ENCODE measurements at places on chromosomes 6 and 20. TPM values are rescaled to one million over a fixed set of nuclear protein-coding genes. Genes with fewer than 3 reads are reported as not detected.

Gene GNAS-AS1
- 1.1 TPM for total RNA-seq

Gene TRIM31
- total RNA-seq = not detected

Gene HMGA1
- total RNA-seq = 649 TPM

Gene ARMH2
- total RNA-seq = not detected

Gene RRBP1
- total RNA-seq = 21.1 TPM

Gene LY6G6D
- not detected for total RNA-seq

Gene TUBB2B
- 0.09 TPM for total RNA-seq

Gene ADGRB3
- not detected for total RNA-seq

Gene MOG
- total RNA-seq = not detected

DNA sequence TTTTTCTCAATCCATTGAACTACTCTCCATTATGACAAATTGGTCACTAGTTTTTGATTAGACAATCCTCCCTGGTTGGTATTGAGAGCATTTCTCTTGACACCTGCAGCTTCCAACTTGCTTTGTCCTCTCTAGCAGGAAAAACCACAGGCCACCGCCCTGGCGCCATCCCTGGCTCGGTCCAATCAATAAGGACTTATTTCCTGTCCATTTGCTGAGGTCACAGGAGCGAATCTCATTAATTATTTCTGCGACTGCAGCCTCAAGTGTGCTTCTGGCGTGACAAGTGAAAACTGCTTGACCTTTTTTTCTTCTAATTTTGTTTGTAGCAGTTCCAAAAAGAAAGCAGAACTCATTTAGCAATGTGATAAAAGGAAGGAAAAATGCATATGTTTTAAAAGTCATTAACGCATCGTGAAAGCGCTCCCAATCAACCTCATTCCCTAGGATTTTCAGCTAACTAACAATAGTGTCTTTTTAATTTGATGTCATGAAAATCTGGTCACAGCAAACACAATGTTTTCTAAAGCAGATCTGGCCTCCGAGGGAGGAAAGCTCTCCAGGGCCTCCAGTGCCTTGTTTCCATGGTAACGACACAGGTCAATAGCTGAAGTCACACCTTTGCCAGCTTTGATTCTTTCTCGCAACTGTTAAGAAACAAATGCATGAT is 39.0 kb upstream of the BEND3 start:
- no peak overlapping the region for H3K4me3 ChIP-seq
- H3K27ac ChIP-seq = no peak overlapping the region
- H3K36me3 ChIP-seq = no peaks in the 10 kb centered on the region
- H3K27me3 ChIP-seq = no peaks in the 10 kb centered on the region
- no peak for DNase-seq

- H3K27ac ChIP-seq = no peak overlapping the region
- peaks cover 46% of the 10 kb centered on the region for H3K27me3 ChIP-seq
- no peak overlapping the region for H3K4me3 ChIP-seq
- H3K36me3 ChIP-seq = no peaks in the 10 kb centered on the region
- DNase-seq = no peak
Measured at GRCh38 chr20:63826753-63827152, 4.3 kb downstream of the ZBTB46 start.

DNA sequence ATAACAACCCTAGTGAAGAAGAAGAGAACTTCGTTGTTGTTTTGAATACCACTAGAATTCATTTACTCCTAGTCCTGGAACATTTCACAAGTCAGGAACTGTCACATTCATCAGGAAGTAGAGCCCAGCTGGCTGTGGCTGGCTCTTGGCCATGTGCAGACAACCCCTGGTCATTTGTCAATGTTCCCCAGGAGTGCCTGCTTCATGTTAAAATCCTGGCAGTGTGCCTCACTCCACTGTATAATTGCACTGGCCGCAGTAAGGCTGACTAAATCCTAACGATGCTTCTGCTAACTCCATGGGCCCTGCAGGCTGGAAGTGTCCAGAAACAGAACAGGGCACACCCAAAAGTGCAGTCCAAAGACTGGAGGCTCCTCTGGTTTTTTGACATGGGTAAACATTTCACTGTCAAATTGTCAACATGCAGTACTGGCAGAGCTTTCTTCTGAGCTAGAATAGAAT is 41.5 kb upstream of the ADGRF1 start:
- no peak for DNase-seq
- H3K4me1 ChIP-seq = no peaks in the 10 kb centered on the region
- H3K27me3 ChIP-seq = peaks cover 5% of the 10 kb centered on the region
- H3K36me3 ChIP-seq = no peaks in the 10 kb centered on the region
- no peak overlapping the region for H3K27ac ChIP-seq

DNA sequence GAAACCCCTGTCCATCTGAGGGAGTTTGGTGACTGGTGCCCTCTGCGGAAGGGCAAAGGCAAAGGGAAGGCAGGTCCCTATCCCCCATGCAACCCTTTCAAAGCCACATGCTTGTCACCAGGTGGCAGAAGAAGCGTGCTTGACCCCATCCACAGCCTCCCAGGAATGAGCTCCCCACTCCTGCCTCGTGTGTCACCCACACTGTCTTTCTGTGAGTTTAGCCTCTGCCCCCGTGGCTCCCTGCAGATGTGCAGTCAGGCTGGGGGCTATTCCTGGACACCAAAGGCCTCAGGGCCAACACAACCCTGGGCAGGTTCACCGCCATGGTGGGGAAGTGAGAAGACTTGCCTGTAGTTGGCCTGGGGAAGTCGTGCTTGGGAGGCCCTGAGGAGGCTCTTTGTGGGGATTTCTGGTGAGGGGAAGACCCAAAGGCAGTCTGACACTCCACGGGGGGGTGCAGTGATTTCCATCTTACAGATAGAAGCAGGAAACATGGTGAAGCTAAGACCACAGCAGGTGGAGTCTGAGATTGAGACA is 16.6 kb upstream of the PCMTD2 start:
- no peaks in the 10 kb centered on the region for H3K36me3 ChIP-seq
- peaks cover 2% of the 10 kb centered on the region for H3K27me3 ChIP-seq
- H3K4me3 ChIP-seq = no peak overlapping the region
- no peak overlapping the region for H3K27ac ChIP-seq
- DNase-seq = no peak
- H3K4me1 ChIP-seq = peaks cover 1% of the 10 kb centered on the region

GRCh38 chr20:44979090-44979621 is 12.8 kb downstream of the STK4 start:
- peaks cover 90% of the 10 kb centered on the region for H3K4me1 ChIP-seq
- H3K27me3 ChIP-seq = no peaks in the 10 kb centered on the region
- H3K4me3 ChIP-seq = peak overlapping the region; percentile 10
- DNase-seq = peak; percentile 74
- H3K36me3 ChIP-seq = peaks cover 84% of the 10 kb centered on the region

DNA sequence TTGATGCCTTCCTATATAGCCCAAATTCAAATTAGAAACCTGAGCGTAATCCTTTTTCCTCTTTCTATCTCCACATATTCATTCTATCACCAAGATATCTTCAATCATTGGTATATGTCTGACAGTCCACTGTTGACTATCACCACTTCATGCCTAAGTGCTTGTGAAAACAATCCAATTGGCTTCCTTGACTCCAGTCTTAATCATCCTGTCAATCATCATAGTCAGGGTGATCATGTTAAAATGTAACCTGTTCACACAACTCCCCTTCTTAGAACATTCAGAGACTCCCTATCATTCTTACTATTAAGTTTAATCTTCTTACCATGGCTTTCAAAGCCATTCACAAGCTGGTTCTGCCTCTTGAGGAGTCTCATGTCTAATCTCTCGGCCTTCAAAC is 616.7 kb downstream of the PHF3 start:
- no peaks in the 10 kb centered on the region for H3K4me1 ChIP-seq
- no peak for DNase-seq
- no peaks in the 10 kb centered on the region for H3K27me3 ChIP-seq
- H3K36me3 ChIP-seq = no peaks in the 10 kb centered on the region
- no peak overlapping the region for H3K4me3 ChIP-seq
- H3K27ac ChIP-seq = no peak overlapping the region

GRCh38 chr20:19976595-19977372 is 40.4 kb upstream of the NAA20 start:
- H3K27ac ChIP-seq = no peak overlapping the region
- no peak for DNase-seq
- H3K4me3 ChIP-seq = no peak overlapping the region
- no peaks in the 10 kb centered on the region for H3K36me3 ChIP-seq
- H3K27me3 ChIP-seq = no peaks in the 10 kb centered on the region

DNA sequence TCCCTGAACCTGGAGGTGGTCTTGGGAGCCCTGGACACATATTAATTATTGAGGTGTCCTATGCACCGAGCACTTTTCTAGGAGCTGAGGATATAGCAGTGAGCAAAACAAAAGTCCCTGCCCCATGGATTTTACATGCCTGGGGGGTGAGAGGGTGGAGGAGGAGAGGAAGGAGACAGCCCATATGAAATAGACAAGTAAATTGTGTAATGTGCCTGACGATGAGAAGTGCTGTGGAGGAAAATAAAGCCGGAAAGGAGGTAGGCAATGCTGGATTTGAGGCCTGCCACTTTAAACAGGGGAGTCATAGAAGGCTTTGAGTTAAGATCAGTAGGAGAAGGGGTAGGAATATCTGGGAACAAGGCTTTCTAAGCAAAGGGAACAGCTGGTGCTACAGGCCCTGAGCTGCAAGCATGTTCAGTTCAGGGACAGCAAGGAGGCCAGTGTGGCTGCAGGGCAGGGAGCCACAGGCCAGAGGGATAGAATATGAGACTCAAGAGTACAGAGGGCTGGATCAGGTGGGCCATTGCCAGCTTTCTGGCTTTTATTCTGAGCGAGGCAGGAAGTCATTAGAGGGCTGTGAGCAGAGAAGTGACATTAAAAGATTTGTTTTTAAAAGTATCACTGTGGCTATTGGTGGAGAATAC is 19.1 kb upstream of the MYLIP start:
- peaks cover 1% of the 10 kb centered on the region for H3K27me3 ChIP-seq
- DNase-seq = no peak
- no peaks in the 10 kb centered on the region for H3K4me1 ChIP-seq
- no peaks in the 10 kb centered on the region for H3K36me3 ChIP-seq
- no peak overlapping the region for H3K4me3 ChIP-seq
- H3K27ac ChIP-seq = no peak overlapping the region

GRCh38 chr6:125205931-125206330 is 52.4 kb downstream of the TPD52L1 start:
- DNase-seq = no peak
- H3K36me3 ChIP-seq = no peaks in the 10 kb centered on the region
- no peak overlapping the region for H3K27ac ChIP-seq
- no peak overlapping the region for H3K4me3 ChIP-seq
- no peaks in the 10 kb centered on the region for H3K4me1 ChIP-seq

GRCh38 chr20:63836458-63837344 is 5.6 kb upstream of the ZBTB46 start:
- no peak for DNase-seq
- no peaks in the 10 kb centered on the region for H3K4me1 ChIP-seq
- no peaks in the 10 kb centered on the region for H3K36me3 ChIP-seq
- H3K4me3 ChIP-seq = no peak overlapping the region
- no peak overlapping the region for H3K27ac ChIP-seq

DNA sequence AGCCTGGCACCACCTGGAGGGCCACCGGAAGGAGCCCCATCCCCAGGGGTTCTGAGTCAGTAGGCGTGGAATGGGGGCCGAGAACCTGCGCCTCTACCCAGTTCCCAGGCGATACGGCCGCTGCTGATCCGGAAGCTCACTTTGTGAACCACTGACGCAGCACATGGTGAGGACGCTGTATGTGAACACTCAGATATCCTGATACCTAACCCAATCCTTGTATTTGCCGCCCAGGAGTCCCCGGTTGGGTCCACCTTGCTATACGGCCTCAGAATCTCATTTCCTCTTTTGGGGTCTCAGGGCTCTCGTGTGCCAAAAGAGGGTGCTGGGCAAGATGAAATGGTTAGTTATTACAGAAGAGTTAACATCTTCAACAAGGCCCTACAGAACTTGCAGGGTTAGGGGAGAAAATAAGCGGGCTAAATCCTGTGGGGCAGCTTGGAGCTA is 604 bp upstream of the RAB5IF start:
- peak; percentile 71 for DNase-seq
- no peaks in the 10 kb centered on the region for H3K27me3 ChIP-seq
- H3K36me3 ChIP-seq = peaks cover 23% of the 10 kb centered on the region
- peak overlapping the region; percentile 100 for H3K4me3 ChIP-seq

- no peaks in the 10 kb centered on the region for H3K36me3 ChIP-seq
- H3K4me1 ChIP-seq = no peaks in the 10 kb centered on the region
- no peak overlapping the region for H3K27ac ChIP-seq
- H3K27me3 ChIP-seq = no peaks in the 10 kb centered on the region
- H3K4me3 ChIP-seq = no peak overlapping the region
- no peak for DNase-seq
Measured at GRCh38 chr6:11833626-11834592, 55.3 kb upstream of the ADTRP start.

GRCh38 chr20:60690771-60691170 is 561.3 kb upstream of the CDH4 start:
- no peak overlapping the region for H3K4me3 ChIP-seq
- no peaks in the 10 kb centered on the region for H3K36me3 ChIP-seq
- peaks cover 21% of the 10 kb centered on the region for H3K27me3 ChIP-seq
- no peak overlapping the region for H3K27ac ChIP-seq
- no peak for DNase-seq

DNA sequence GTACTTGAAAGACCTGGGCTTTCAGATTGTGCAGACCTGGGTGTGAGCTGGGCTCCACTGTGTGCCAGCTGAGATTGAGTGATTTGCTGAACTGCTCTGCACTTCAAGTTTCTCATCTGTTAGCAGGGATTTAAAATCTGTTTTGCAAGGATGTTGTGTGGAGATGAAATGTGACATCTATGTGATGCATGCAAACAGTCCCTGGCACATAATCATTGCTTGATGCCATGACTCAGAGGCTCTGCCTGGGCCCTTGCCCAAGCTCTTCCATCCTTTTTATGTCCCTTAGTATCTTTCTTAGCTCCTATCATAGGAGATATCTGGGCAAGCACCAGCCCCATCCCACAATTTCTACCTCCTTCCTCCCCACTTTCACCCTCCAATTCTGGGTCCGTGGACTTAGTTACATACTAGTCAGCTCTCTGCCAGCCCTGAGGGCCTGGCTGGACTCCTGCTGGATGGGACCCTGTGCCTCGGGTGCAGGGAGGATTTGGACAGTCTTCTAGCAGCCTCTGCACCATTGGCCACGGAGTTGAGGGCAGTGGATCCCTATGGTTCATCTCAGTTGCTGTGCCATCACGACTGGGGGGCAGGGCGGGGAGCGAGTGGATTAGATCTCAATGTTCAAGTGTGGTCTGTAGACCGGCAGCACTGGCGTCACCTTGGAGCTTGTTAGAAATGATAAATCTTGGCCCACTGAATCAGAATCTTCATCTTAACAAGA is 103.6 kb downstream of the MAP3K7 start:
- peaks cover 39% of the 10 kb centered on the region for H3K4me1 ChIP-seq
- peaks cover 3% of the 10 kb centered on the region for H3K36me3 ChIP-seq
- peaks cover 3% of the 10 kb centered on the region for H3K27me3 ChIP-seq
- H3K27ac ChIP-seq = no peak overlapping the region

GRCh38 chr20:20895537-20895936 is 183.1 kb upstream of the RALGAPA2 start:
- no peaks in the 10 kb centered on the region for H3K4me1 ChIP-seq
- H3K36me3 ChIP-seq = no peaks in the 10 kb centered on the region
- peaks cover 10% of the 10 kb centered on the region for H3K27me3 ChIP-seq
- H3K27ac ChIP-seq = no peak overlapping the region
- DNase-seq = no peak

GRCh38 chr6:109488001-109488400 is 5.0 kb upstream of the ZBTB24 start:
- no peak overlapping the region for H3K27ac ChIP-seq
- H3K27me3 ChIP-seq = no peaks in the 10 kb centered on the region
- H3K4me1 ChIP-seq = peaks cover 24% of the 10 kb centered on the region
- no peak for DNase-seq

All from activated CD4-positive, alpha-beta T cell treated with anti-CD3 and anti-CD28 coated beads for 36 hours (primary cell).